ENCODE measurements at places on chromosomes 16 and 17. TPM values are rescaled to one million over a fixed set of nuclear protein-coding genes. Genes with fewer than 3 reads are reported as not detected.

The KCNH4 gene
- not detected for total RNA-seq

The RAB26 gene
- total RNA-seq = not detected

The CACNB1 gene
- 12.0 TPM for total RNA-seq

The PTGES3L gene
- total RNA-seq = not detected

The VAMP2 gene
- 11.3 TPM for total RNA-seq

The CES5A gene
- not detected for total RNA-seq

The RPL27 gene
- total RNA-seq = 2,008 TPM

The P2RX5 gene
- 1.7 TPM for total RNA-seq

The ABCC12 gene
- total RNA-seq = not detected

The DNASE1L2 gene
- total RNA-seq = 0.78 TPM

The HS3ST2 gene
- total RNA-seq = 2.3 TPM

The QRICH2 gene
- total RNA-seq = 1.8 TPM

The C17orf50 gene
- total RNA-seq = not detected

The RNF157 gene
- not detected for total RNA-seq

The TBC1D10B gene
- total RNA-seq = 33.5 TPM

The SCIMP gene
- not detected for total RNA-seq

The TLCD1 gene
- total RNA-seq = 20.7 TPM

The EMP2 gene
- total RNA-seq = 23.0 TPM

The KRTAP2-2 gene
- total RNA-seq = not detected

The SMYD4 gene
- 6.3 TPM for total RNA-seq

The CUEDC1 gene
- total RNA-seq = 4.9 TPM

The SLC6A2 gene
- total RNA-seq = 0.08 TPM

The SLC22A31 gene
- 0.19 TPM for total RNA-seq

The TBC1D3 gene
- total RNA-seq = not detected

The FOXL1 gene
- total RNA-seq = 6.0 TPM

The CHST6 gene
- total RNA-seq = 3.0 TPM

The CD300LG gene
- total RNA-seq = not detected

The LRRC46 gene
- total RNA-seq = not detected

The SP6 gene
- 2.5 TPM for total RNA-seq

The KRTAP4-4 gene
- not detected for total RNA-seq
